ENCODE measurements at places on chromosomes 6 and 20.

GRCh38 chr6:136745300-136745699 lies 47.0 kb downstream of the MAP3K5 start:
- no peak for DNase-seq

- DNase-seq: no peak
These were observed 82.7 kb upstream of the RALGAPA2 start for GRCh38 chr20:20795119-20795518.

GRCh38 chr20:47118641-47119040 lies 224.0 kb downstream of the EYA2 start:
- no peak for DNase-seq

- DNase-seq: no peak
These were observed 59.9 kb downstream of the HTR1B start for GRCh38 chr6:77403424-77403823.

DNA sequence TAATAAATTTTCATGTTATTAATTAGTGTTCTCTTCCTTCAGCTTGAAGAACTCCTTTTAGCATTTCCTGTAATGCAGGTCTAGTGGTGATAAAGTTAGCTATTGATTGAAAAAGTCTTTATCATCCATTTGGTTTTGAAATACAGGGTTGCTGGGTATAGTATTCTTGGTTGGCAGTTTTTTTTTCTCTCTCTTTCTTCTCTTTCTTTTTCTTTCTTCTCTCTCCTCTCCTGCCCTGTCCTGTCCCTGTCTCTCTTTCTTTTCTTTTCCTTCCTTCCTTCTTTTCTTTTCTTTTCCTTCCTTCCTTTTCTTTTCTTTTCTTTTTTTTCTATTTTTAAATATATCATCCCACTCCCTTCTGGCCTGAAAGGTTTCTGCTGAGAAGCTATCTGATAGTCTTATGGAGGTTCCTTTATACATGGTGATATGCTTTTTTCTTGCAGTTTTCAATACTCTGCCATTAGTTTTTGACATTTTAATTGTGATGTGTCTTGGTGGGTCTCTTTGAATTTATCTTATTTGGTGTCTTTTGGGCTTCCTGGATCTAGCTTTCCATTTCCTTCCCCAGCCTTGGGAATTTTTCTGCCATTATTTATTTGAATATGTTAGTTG lies 55.4 kb downstream of the CDC5L start:
- DNase-seq: no peak

DNA sequence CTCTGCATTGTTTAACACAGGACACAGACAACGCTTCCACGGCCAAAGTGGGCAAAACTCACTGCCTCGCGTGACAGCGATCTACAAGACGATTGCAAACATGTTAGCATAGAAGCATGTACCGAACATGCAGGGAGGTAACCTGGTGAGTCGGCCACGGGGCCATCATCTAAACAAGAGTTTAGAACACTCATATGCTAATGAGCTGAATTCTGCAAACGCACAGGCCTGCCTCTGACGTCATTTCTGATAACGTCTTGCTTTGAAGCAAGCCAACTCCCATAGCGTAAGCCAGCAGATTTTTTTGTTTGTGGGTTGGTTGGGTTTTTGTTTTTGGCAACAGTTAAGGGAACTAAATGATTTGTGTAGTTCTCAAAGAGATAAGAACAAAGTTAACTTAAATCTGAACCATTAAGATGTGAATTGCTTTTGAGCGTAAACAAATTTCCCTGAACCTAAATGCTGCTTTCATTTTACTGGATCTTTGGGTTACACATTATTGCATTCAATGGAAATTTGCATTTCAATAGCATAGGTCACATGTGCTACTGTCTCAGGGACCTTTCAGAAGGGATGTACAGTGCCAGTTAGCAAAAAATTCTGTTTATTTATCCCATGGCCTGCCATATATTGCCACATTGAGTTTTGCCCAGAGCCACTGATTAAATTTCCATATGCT lies 184.5 kb upstream of the PDE10A start:
- DNase-seq: no peak

GRCh38 chr6:43945768-43946080 lies 175.7 kb downstream of the VEGFA start:
- DNase-seq: no peak

- DNase-seq: no peak
These were observed 10.3 kb downstream of the GFRA4 start for GRCh38 chr20:3652676-3653596.

DNA sequence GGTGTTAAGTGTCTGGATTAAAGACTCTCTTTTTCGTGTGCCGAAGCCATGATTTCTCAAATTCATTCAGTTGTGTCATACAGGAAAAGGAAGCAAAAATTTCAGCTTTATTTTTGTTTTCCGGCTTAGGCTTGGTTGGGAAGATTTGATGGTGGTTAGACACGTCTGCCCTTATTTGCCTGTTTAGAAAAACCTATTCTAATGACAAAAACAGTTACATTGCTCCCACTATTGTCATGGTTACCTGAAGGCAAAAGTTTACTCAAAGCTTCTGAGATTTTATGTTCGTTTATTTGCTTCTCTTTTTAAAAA lies 982 bp downstream of the DNAJC5 start:
- DNase-seq: no peak

GRCh38 chr20:17012546-17013226 lies 214.2 kb upstream of the PCSK2 start:
- no peak for DNase-seq

- no peak for DNase-seq
These were observed 64.1 kb upstream of the NT5E start for GRCh38 chr6:85385636-85386315.

DNA sequence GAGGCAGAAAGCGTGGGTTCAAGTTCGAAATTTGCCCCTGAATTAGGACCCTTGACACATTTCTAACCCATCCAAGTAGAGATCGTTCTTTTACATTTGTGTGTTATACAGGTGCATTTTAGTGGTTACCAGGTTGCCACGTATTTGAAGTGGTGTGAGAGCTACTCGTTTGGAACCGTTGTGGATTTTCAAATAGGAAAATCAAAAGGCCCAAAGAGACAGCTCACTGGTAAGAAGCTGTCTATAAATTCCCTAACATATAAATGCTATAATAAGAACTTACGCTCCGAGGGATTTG lies 1.6 kb upstream of the REV3L start:
- DNase-seq: peak; percentile 33

GRCh38 chr20:59567585-59568508 lies 36.5 kb upstream of the PHACTR3 start:
- no peak for DNase-seq

GRCh38 chr6:6479785-6480184 lies 108.7 kb upstream of the LY86 start:
- no peak for DNase-seq

GRCh38 chr6:35341557-35341956 lies 801 bp upstream of the PPARD start:
- DNase-seq: no peak

DNA sequence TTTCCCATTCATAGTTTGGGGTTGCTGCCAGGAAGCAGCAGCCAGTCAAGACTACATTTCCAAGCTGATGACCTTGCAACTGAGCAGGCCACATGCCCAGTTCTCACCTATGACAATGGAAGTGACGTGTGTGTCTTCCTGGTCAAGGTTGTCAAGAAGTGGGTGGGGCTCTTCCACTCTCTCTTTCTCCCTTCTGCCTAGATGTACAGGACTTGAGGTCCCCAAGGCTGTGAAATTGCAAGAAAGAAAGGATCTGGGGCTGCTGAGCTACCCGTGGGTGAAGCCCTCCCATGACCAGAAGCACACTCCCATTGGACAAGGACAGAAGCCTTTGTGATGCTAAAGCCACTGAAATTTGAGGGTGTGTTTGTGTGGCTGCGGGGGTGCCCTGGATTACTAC lies 175.1 kb downstream of the LINC00237 start:
- no peak for DNase-seq

DNA sequence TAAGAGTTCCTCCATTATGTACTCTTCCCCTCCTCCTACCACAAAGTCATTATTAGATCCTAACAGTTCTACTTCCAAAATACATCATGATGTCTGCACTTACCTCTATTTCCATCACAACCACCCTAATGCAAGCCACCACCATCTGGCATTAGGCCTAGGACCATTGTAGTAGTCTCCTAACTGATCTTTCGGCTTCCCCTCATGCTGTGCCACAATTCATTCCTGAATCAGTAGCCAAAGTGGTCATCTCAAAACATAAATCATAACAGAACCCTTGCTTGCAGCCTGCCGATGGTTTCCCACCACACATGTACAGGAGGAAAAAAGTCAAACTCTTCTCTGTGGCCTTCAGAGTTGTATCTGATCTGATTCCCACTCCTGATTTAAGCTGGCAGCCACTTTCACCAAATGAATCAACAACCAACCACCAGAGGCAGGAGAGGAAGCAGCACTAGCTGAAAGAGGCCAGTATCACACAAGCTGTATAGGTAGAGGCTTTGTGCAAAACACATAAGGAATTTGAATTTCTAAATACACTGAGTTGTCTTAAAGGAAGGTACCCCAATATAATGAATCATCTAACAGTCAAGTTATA lies 26.1 kb downstream of the FAM184A start:
- no peak for DNase-seq

- no peak for DNase-seq
These were observed 46.0 kb downstream of the TFAP2A start for GRCh38 chr6:10368861-10369260.

DNA sequence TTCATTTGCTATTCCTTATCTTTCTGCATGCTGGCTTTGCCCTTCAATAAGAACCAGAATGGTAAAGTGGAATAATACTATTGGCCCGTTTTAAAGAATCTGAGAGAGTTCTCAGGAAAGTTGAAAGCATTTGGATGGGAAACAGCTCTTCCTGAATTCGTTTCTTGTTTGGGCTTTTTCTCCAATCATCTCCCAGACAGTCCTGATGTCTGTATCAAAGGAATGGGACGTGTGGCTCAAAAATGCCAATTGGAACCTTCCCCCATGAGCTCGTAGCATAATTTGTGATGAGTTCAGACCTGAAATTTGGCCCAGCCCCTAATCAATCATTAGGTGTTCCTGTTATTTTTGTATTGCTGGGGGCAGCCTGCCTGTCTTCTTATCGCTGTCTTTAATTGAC lies 75.8 kb upstream of the BACH2 start:
- no peak for DNase-seq

- no peak for DNase-seq
These were observed 26.7 kb downstream of the TNFAIP3 start for GRCh38 chr6:137893726-137894125.

DNA sequence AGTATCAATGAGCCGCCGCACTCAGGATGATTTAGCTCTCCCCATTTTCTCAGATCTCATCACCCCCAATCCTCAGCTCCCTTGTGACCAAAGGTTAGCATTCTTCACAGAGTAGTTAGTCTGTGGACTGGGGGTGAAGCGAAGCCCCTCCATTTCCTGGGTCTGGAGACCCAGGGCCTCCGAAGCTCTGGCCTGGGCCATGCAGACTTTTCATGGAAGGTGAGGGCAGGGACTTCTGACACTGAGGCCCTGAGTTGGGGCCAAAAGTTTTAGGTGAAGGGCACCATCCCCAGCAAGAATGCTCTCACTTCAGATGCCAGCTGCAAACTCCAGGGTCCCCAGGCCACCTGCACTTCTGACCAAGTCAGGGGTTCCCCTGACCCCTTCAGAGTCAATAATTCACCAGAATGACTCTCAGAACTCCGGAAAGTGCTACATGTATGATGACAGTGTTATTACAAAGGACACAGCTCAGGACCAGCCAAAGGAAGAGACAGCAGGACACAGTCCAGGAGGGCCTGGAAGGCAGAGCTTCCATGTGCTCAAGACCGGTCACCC lies 65.7 kb upstream of the DUSP22 start:
- DNase-seq: no peak

GRCh38 chr6:34021554-34022190 lies 124.2 kb downstream of the GRM4 start:
- DNase-seq: peak; percentile 5

GRCh38 chr20:11891077-11891775 lies 26.5 kb upstream of the BTBD3 start:
- DNase-seq: no peak

- peak; percentile 72 for DNase-seq
These were observed 20.3 kb downstream of the TBPL1 start for GRCh38 chr6:133973109-133973971.

DNA sequence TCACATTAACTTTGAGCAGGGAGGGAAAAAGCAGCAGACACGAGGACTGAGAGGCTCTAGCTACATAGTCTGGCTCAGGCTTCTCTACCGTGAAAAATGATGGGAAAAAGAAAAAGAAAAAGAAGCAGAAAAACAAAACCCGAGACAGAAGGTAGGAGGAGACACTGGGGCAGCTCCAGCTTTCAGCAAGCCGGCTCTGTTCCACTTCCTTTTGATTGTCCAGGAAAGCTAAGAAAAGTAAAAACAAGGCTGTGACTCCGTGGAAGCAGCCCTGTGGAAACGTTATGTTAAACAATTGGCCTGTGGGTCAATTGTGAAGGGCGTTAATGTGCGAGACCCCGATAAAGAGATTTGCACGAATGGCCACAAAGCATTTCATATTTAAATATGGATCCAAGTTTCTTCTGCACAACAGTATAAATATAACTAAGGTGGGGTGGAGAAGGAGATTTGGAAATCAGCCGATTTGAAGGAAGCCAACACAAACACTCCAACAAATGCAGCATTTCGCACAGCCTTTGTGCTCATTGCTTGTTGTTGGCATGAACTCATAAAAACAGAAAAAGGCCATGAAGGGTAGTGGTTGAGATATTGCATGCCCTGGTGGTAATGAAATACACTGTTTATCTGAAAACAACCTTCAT lies 236.9 kb upstream of the JAG1 start:
- DNase-seq: no peak

DNA sequence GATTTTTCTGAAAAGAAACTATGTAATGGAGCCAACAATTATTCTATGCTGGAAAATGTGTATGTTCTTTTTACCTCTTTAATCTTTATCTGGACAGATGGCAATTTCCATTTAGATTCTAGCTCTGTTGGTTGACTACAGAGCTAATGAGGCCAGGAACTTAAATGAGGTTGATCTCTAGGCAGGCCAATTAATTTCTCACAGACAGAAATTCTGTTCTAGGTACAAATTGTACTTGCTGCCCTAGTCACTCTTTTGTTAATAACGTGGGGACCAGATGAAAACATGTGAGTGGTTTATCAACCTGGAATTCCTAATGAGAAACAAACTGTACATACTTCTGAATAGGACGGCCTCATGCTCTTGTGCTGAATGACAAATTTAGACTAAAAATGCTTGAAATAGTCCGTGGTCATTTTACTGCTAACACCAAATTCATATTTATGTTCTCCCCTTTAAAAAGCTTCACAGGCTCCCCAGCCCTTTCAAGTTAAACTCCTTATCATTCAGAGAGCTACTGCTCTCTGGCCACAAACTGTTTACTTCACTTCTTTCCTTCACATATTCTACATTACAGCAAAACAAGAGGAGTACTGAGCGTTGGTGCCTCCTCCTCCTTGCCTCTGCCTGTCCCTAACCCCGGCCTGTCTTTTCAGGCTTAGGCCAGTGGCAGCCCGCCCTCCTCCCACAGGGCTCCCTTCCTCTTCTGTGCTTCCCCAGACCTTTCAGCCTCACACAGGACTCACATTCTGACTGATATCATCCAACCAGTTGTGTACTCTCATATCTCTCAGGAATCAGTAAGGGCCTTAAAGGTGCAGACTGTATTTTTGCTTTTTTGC lies 41.4 kb downstream of the DTNBP1 start:
- peak; percentile 96 for DNase-seq

DNA sequence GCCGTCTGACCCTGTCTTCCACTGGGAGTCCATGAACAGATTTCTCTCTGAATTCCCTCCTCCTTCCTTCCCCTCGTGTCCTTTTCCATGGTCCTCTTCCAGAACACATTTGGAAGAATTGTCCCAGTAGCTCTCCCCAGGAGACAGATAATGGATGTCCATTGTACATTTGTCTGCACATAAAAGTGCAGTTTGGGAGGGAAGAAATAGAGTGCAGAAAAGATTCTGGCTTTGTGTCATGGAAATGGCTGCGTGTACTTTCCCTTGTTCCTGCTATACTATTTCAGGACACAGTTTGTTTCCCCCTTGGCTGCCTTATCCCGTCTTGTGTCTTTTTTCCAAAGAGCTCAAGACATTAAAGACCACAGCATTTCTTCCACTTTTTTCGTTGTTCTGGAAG lies 127.6 kb downstream of the SYNDIG1 start:
- no peak for DNase-seq

Measured in NCI-H1694 treated with DMSO at 0.1 percent for 48 hours (cell line).